Stimulated activated naive CD4-positive, alpha-beta T cell treated with Interleukin-2 at 50 U/mL for 16 hours (primary cell): ENCODE measurements at places on chromosomes 5 and 9.

DNA sequence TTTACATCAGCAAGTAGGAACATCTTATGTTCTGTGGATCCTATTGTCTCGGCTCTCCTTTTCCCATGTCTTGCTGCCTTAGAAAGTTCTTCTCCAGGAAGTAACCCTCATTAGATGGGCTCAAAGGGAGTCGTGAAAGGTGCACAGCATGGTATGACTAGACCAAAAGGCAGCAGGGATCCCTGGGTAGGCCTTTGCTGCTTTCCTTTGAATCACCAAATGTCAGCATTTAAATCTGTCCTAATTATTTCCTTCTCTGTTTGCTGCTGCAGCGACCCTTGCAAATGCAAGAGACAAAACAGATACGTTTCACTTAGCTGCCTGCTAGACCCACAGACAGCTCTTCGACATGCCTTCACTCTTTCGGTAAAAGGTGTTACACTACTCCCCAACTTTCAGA is 218.4 kb downstream of the ACTL7B start:
- no peak for DNase-seq

DNA sequence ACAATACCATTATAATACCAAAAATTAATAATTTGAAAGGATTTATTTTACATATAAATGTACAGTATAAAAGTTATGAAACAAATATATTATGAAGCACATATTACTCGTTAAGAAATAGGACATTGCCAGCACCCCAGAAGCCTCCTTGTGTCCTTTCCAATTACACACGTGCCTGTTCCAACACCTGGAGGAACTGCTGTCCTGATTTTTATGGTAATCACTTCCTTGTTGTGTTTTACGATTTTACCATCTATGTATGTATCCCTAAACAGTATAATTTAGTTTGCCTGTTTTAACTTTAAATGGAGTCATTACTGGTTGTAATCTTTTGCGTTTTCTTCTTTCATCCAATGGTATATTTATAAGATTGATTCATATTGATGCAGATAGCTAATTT is 105.0 kb downstream of the CDC42SE2 start:
- no peak for DNase-seq

- DNase-seq, result peak; percentile 3
Measured at GRCh38 chr9:85743275-85744128, 1.7 kb upstream of the AGTPBP1 start.

DNA sequence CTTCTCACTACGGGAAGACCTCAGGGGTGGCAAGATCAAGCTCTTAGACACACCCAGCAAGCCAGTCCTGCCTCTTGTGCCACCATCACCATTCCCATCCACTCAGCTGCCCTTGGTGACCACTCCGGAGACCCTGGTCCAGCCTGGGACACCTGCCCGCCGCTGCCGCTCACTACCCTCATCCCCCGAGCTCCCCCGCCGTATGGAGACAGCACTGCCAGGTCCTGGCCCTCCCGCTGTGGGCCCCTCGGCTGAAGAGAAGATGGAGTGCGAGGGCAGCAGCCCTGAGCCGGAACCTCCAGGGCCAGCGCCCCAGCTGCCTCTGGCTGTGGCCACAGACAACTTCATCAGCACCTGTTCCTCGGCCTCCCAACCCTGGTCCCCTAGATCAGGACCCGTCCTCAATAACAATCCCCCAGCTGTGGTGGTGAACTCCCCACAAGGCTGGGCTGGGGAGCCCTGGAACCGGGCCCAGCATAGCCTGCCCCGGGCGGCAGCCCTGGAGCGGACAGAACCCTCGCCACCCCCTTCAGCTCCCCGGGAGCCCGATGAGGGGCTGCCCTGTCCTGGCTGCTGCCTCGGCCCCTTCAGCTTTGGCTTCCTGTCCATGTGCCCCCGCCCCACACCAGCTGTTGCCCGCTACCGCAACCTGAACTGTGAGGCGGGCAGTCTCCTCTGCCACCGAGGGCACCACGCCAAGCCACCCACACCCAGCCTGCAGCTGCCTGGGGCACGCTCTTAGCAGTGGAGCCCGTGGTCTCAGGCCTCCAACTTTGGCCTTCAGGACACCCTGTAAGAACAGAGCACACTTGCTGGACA is 4.1 kb downstream of the TESK1 start:
- DNase-seq, result no peak
